ENCODE measurements at places on chromosomes 16 and 17.

- no peak for DNase-seq
Measured at GRCh38 chr16:14172200-14172809, 101.2 kb downstream of the MRTFB start.

- DNase-seq, result no peak
Measured at GRCh38 chr16:64872101-64872500, 249.8 kb downstream of the CDH11 start.

DNA sequence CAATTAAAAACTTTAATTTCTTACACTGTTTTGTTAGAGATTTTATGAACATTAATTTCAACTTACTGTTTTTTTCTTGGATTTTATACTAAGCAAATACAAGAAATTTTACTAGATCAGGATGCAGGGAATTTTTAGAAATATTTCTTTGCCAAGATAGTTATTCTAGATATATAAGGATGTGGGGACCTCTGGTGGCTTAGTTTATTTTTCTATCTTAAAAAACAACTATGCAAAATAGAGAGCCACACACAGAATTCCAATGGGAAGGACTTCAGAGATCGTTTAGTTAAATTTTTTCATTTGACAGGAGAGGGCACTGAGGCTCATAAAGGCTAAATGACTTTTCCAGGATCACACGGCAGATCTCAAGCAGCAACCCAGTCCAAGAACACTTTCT lies 23.0 kb upstream of the CAPNS2 start:
- DNase-seq, result no peak

GRCh38 chr16:9522614-9523013 lies 431.2 kb downstream of the HAPSTR1 start:
- no peak for DNase-seq

DNA sequence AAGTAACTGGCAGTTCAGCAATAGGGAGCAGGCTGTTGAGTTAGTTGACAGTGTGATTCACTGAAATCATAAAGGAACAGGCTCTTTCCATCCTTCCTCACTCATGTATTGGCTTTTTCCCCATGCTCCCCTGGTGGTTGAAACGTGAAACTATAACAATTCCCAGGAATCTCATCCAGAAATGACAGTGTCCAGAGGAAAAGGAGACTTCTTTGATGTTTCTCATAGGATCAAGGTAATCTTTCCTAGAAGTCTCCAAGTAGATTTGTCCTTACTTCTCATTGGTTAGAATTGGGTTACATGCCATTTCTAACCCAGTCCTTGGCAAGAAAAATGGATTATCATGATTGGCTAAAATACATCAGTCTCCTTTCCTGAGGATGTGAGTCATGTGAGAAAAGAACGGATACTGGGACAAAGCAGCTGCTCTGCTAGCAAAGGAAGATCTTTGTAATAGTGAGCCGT lies 14.4 kb downstream of the TTC19 start:
- DNase-seq, result no peak

GRCh38 chr17:70130289-70130688 lies 39.0 kb upstream of the KCNJ2 start:
- no peak for DNase-seq

DNA sequence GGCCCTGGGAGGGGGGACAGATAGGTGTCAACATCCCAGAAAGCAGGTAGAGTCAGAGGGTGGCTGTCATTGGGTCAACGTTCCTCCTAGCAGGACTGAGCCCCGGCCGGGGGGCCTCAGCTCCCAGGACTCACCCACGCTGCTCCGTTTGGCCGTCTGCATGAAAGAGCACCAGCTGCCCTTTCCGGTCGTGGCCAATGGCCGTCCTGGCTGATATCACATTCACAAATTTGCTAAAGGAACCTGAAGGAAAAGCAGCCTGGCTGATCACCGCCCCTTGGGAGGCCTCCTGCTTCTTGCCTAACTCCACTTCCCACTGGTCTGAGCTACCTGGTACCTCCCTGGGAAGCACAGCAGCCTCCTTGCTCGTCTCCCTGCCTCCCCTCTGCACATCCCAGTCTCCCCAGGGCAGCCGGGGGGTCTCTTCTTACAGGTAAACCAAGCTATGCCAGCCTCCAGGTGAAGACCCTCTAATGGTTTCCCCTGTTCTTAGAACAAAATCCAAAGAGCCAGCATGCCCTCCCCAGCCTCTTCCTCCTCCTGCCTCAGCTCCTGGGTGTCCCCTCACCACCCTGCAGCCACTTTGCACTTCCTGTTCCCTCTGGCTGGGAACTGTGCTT lies 3.4 kb downstream of the NAGPA start:
- no peak for DNase-seq

DNA sequence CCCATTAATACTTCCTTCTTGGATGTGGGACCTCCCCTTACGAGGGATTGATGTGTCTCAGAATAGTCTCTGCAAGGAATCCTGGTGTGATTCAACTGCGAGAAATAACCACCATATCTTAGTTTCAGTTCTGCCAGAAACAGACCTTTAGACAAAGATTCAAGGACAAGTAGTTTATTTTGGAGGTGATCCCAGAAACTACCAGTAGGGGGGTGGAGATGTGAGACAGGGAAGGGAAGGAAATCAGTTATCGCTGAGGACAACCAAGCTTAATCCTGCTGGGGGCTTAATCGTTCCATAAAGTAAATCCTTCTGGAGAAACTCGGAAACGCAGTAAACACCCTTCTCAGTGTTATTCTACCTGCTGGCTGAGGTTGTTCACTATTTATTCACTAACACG lies 5.0 kb upstream of the SDR42E1 start:
- no peak for DNase-seq

DNA sequence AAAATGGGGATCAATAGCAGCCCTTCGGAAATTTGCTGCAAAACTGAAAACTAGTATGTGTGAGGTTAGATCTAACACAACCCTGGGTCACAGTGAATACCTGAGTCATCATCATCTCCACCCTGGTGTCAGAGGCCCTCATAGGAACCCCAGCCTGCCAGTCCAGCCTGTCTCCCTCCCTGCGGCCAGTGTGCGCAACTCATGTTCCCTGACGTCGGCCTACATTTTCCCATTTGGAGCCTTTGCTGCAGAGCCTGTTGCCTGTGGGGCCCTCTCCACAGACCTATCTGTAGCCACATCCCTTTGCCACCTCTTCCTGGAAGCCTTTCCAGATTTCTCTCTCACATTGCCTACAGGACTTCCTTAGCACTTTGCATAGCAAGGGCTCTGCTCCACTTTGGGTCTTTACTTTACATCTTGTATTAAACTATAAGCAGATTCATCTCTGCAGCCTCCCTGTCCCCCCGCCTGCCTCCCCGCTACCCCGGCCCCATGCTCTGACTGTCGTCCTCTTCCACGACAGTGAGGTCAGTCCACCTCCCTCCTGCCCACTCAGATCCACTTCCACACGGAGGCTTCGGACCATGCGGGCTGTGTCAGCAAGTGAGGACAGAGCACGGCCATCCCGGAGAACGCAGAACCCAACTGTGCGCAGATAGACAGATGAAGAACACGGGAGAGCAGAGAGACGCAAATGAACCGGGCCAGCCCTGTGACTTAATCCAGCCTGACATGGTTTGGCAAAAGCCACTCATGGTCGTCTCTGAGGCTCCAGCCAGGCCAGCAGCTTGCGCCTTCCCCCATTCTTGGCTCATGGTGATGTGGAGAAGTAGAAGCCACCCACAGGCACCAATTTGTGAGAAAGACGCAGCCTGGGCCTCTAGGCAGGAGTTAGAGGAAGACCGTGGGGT lies 31.0 kb downstream of the NGFR start:
- DNase-seq, result no peak

- no peak for DNase-seq
Measured at GRCh38 chr16:74305281-74305680, 8.7 kb downstream of the PSMD7 start.

DNA sequence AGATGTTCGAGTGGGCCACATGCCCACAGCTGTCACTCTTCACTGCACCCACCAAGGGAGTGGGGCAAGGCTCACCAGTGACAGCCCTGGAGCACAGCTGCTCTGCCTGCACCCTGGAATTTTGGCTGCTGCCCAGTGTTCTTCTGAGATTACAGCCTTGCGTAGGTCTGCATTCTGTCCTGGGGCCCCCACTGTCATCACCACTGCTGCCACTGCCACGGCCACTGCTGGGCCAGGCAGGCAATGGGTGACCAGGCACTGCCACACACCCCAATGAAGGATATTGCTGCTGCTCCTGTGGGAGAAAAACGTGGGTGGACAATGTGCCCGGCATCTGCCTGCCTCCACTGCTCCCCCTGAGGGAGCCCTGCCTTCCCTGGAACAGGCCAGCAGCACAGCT lies 1717.0 kb downstream of the TP53TG3F start:
- DNase-seq, result no peak

GRCh38 chr16:82264756-82265155 lies 94.7 kb upstream of the MPHOSPH6 start:
- DNase-seq, result no peak

- no peak for DNase-seq
Measured at GRCh38 chr17:70254735-70255460, 85.6 kb downstream of the KCNJ2 start.

- DNase-seq, result no peak
Measured at GRCh38 chr17:18960241-18960665, 8.3 kb downstream of the SLC5A10 start.

GRCh38 chr16:11016993-11017392 lies 72.6 kb downstream of the CLEC16A start:
- no peak for DNase-seq
